ENCODE measurements at places on chromosomes 5 and 9. TPM values are rescaled to one million over a fixed set of nuclear protein-coding genes. Genes with fewer than 3 reads are reported as not detected.

DNA sequence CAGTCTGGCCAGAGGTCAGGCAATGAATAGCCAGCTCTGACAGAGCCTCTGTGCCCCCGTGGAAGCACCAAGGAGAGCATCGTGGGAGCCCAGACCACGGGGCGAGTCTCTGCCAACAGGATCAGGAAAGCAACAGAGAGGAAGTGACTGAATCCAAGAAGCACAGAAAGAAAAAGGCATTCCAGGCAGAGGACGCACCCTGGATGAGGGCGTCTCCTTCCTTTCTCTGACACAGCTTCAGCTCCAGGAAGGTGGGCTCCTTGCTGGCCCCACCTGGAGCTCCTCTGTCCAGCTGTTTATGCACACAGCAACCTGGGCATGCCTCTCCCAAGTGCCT is 16.6 kb downstream of the HK3 start:
- H3K27me3 ChIP-seq: peaks cover 4% of the 10 kb centered on the region
- no peak overlapping the region for H3K27ac ChIP-seq
- H3K36me3 ChIP-seq: no peaks in the 10 kb centered on the region
- no peak for DNase-seq

DNA sequence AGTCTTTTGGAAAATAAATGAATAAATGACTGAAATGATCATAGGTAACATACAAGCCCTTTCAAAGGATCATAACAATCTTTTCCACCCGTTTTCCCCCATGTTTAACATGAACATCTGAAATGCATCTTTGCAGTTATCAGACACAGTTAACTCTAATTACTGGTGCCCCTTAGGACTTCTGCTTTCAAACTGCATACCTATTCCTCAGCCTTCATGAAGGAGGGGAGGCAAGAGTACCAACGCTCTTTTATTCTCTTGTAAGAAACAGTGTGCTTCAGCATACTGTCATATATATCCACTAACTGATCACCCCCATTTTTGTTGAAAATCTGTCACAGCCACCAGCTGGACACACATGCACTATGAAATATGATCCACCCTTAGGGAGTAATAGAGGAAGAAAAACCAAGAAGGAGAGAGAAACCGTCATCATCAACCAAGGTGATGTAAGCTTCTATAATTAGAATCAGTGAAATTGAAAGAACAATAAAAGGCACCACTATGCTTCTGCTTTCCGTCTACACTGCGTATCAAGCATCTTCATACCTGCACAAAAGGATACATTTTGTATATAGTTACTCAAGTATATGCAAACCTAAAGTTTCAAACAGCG is 98.7 kb downstream of the RAPGEF6 start:
- no peaks in the 10 kb centered on the region for H3K27me3 ChIP-seq
- peaks cover 6% of the 10 kb centered on the region for H3K4me1 ChIP-seq
- no peak overlapping the region for H3K4me3 ChIP-seq
- H3K36me3 ChIP-seq: no peaks in the 10 kb centered on the region
- no peak overlapping the region for H3K27ac ChIP-seq

- no peak for DNase-seq
- no peak overlapping the region for H3K27ac ChIP-seq
- H3K4me3 ChIP-seq: no peak overlapping the region
- H3K4me1 ChIP-seq: no peaks in the 10 kb centered on the region
- no peaks in the 10 kb centered on the region for H3K27me3 ChIP-seq
These were observed 17.9 kb upstream of the SCGB3A2 start for GRCh38 chr5:147860641-147861025.

DNA sequence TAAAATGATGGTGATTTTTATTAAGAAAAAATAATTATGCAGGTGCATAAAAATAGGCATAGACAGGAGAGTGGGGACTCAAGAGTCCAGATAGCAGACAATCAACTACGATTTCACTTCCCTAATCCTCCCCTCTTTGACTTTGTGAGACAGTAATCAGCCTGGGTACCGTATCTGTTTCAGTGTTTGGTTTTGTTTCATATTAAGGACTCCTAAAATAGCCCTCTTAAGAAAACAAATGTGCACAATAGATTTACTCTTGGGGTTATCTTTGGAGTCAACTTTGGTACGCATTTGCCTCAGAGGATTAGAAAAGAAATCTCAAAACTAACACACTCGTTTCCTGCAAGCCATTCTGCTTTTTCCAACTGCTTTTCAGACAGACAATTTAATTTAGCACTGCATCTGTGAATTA is 96.3 kb downstream of the ZNF608 start:
- DNase-seq: no peak
- H3K4me1 ChIP-seq: peaks cover 13% of the 10 kb centered on the region
- peaks cover 10% of the 10 kb centered on the region for H3K36me3 ChIP-seq
- H3K27ac ChIP-seq: no peak overlapping the region
- H3K27me3 ChIP-seq: no peaks in the 10 kb centered on the region

The IFNA13 gene
- total RNA-seq: not detected

The ADAMTSL2 gene
- total RNA-seq: 83.7 TPM

The NREP gene
- total RNA-seq: 78.0 TPM

The C7 gene
- 3,862 TPM for total RNA-seq

The ZDHHC11 gene
- 3.6 TPM for total RNA-seq
